NCI-H2107 (cell line): ENCODE measurements at places on chromosomes 5 and 9.

DNA sequence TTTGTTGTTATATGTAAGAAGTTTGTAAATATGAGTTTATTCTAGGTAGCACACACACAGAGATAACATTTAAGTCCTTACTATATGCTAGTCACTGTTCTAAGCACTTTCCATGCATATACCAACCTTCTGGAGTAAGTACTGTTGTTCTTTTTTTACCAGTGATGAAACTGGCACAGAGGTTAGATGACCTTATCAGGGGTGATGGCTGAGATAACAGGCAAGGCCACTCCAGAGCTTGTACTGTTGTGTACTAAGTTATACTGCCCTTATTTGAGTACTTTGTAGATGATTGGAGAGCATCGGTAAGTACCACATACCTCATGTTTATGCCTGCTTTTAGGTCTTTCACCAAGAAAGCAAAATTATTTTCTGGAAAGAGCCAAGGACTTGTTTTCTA lies 6.2 kb downstream of the POLR1E start:
- DNase-seq = no peak

- no peak for DNase-seq
Observed at GRCh38 chr5:20102293-20102692, 114.3 kb upstream of the CDH18 start.

DNA sequence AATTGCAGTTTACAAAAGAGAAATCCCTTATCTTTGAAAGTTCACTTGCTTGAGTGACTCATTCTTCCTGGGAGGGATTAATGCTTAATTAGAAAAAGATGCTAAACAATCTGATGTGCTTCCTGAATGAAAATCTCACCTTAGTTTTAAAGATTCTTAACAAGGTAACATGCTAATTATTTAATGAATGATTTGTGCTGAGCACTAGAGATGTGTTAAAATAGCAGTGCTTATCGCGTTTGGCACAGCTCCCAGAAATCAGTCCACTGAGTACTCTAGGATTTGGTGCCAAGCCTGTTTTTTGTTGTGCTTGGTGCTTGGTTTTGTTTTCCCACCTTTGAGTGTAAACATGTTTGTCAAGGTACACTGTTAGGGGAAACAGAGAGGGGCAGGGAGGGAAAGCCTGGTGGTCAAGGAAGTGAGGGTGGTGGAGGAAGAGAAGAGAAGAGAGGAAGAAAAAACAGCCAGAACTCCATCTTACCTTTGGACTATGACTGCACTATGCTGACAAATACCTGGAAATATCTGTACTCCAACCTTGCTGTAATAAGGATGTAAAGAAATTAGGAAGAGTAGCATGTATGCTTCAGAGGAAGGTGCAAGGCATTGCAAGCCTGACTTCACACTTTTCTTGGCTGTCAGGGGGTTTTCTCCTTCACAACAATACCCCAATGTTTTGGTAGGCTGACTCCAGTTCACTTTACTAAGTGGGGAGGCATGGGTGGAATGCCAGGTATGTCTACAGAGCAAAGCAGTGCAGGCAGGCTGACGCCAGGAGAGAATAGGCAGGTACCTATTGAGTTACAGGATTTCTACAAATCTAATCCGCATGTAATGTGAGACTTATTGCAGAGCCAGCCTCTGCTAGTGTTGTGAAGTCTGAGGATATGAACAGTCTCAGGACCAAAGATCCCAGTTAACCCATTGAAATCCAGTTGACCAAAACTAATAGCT lies 157.2 kb upstream of the ISL1 start:
- peak; percentile 8 for DNase-seq

- DNase-seq = no peak
Observed at GRCh38 chr5:67900514-67900913, 315.0 kb upstream of the PIK3R1 start.

DNA sequence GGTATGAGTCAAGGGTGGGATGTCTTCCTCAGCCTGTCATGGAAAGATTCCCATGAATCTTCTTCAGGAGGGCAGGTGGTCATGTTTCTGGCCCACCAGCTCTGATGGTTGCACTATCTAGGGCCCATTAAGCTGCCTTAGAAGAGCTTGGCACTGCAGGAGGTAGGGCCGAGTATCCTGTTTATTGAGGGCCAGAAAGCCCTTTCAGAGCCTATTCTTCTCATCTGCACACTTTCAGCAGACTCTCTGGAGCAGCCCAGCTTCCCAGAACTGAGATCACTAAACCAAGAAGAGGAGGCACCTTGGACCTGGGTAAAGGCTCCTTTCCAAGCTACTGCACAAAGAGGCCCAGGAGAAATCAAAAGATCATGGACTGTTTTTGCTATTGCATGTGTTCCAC lies 146.5 kb downstream of the MTX3 start:
- DNase-seq = no peak

DNA sequence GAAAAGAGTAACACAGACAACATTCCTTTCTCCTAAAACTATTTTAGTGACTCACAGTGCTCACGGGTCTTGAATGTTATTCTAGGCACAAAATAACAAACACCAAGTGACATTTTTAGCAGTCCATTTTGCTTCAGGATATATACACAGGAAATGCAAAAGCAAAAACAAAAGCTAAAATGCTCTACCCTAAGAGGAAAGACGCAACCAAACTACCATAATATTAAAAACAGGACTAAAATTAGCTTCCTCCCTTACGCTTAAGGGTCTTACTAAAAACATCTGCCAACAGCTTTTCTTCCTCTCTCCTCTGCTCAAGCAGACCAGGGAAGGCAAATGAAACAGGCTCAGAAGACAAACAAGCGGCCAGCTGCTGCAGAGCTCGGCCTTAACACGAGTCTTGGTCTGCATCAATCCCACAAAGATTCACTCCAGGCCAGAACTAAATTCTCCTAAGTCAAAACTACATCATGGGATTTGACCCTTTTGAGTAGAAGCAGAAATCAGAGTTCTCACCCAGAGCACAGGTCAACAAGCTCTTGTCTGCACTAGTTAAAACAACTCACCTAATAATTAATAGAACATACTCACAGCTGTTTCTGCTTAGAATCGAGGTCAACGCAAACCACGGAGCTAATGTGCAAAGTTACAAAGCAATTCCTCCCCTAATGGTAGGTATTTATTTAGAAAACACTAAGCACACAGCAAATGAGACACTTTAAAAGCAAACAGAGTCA lies 62.3 kb downstream of the RAPGEF1 start:
- no peak for DNase-seq

DNA sequence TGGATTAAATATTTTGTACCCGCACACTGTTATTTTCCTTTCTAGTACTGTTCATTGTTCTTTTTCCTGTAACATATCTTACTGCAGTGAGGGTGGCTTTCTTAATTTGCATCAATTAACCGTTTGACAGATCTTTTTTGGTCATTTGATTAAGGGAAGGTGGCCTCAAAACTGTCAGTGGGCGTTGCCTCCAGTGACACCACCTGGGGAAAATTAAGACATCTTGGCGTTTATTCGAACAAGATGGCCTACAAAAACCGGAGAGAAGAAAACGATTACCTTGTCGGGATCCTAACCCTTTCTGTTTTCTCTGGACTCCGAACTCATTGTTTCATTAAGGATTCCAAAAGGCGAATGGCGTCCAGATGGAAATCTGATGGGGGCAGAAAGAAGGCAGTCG lies 2.0 kb downstream of the BASP1 start:
- no peak for DNase-seq

GRCh38 chr5:41102341-41102740 lies 31.2 kb upstream of the MROH2B start:
- no peak for DNase-seq

GRCh38 chr5:142013734-142014521 lies 1.1 kb upstream of the GNPDA1 start:
- no peak for DNase-seq

- DNase-seq = no peak
Observed at GRCh38 chr5:74556006-74556405, 84.5 kb downstream of the ENC1 start.
